ENCODE measurements at places on chromosomes 2 and 18. TPM values are rescaled to one million over a fixed set of nuclear protein-coding genes. Genes with fewer than 3 reads are reported as not detected.

CD207 gene
- total RNA-seq = 0.14 TPM

POTEI gene
- not detected for total RNA-seq

CAPN13 gene
- total RNA-seq = not detected

PTPRM gene
- total RNA-seq = 26.4 TPM

BOLL gene
- total RNA-seq = not detected

GLI2 gene
- total RNA-seq = 4.7 TPM

CCDC74A gene
- 117 TPM for total RNA-seq

ALPG gene
- total RNA-seq = 0.12 TPM

ERBB4 gene
- 0.79 TPM for total RNA-seq

CCDC148 gene
- 0.65 TPM for total RNA-seq

CLEC4F gene
- not detected for total RNA-seq

LYPD1 gene
- total RNA-seq = 28.6 TPM

IL36G gene
- not detected for total RNA-seq

TUBB8B gene
- total RNA-seq = not detected

LYG2 gene
- not detected for total RNA-seq
